ENCODE measurements at places on chromosomes 16 and 17.

DNA sequence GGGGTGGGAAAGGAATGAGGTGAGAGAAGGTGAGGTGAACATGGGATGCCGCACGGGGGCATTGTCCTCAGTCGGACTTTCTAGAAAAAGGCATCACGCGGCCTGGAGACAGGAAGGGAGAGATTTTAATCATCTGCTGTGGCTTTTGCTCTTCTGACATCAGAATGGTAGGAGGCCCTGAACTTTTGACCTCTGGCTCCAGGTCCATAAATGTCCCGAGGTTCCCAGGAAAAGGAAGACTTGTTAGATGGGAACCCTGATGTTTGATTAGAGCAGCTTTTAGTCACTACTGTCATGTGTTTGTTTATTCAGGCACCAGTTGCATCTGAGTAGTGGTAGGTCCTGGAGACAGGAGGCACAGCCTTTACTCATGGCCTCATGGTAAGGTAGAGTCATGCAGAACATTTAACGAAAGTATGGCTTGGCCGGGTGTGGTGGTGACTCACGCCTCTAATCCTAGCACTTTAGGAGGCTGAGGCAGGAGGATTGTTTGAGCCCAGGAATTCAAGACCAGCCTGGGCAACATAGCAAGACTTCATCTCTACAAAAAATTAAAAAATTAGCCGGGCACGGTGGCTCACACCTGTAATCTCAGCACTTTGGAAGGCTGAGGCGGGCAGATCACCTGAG is 203.1 kb downstream of the MSI2 start:
- DNase-seq, result no peak

GRCh38 chr16:84485255-84486010 is 19.0 kb downstream of the MEAK7 start:
- no peak for DNase-seq

DNA sequence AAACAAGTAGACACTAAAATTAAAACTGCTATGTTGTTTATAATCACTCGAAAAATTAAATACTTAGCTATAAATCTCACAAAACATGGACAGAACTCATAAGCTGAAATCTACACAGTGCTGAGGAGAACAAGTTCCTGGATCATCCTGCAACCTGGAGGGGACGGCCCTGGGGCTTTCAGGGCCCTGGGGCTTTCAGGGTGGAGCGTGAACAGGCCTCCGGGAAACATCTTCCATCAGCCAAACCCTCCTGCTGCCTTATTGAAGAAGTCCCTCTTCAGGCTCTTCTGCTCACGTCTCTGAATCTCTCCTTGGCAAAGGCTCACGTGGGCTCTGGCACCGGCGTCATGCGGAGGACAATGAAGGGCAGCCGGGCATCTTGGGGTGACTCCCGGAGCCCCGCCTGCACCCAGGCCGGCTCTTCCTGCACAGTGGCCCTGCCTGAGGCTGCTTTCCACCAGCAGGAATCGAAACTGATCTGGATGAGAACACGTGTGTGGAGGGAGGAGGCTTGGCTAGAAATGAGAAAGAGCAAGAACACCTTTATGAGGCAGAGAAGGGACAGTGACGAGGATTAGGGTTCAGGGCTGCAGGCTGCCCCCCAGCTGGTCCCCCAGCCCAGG is 127.3 kb downstream of the CDRT15L2 start:
- no peak for DNase-seq

GRCh38 chr17:48546924-48547807 is 2.3 kb upstream of the HOXB2 start:
- DNase-seq, result peak; percentile 48

- no peak for DNase-seq
These were observed 19.7 kb upstream of the SLC4A1 start for GRCh38 chr17:44287651-44288050.

DNA sequence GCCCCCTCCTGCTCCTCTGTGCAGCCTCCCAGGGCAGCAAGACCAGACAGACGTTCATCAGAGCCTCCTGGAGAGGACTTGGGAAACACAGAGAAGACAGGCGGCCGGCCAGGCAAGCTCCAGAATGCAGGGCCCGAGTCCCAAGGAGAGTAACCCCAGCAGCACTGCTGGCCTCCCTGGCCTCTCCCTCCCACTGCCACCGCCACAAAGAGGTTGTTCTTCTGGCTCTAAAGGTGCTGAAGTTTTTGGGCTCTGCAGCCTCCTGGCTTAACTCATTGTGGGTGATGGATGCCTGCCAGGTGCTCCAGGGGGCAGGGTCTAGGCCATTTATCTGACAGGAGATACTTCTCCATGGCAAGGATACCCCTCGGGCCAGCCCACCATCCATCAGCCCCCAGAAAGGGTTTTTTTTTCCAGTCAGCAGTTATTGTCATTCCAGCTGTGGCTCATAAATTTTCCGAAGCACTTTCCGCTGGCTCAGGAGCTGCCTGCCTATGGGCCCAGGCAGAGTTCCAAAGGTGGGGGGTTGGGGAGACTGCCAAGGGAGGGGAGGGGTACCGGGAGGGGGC is 32.0 kb upstream of the MRPS23 start:
- no peak for DNase-seq

GRCh38 chr16:58501242-58502131 is 1.5 kb downstream of the NDRG4 start:
- DNase-seq, result peak; percentile 47

DNA sequence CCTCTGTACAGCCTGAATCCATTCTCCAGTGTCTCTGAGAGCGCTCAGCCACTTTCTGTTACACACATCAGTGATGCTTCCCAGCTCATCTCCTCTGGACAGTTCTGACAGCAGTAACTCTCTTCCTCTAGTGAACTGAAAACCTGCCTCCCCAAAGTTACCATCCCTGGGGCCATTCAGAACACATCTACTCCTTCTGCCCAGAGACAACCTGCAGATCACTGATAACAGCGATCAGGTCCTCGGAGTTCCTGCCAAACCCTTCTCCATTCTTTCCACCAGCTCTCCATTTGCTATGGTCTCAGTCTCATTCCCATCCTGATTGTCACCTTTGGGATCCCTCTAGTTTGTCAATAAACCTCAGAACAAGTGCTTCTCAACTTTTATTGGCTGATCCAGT is 7.3 kb downstream of the ZZEF1 start:
- DNase-seq, result no peak

GRCh38 chr17:81100668-81101067 is 64.6 kb upstream of the PVALEF start:
- DNase-seq, result no peak

DNA sequence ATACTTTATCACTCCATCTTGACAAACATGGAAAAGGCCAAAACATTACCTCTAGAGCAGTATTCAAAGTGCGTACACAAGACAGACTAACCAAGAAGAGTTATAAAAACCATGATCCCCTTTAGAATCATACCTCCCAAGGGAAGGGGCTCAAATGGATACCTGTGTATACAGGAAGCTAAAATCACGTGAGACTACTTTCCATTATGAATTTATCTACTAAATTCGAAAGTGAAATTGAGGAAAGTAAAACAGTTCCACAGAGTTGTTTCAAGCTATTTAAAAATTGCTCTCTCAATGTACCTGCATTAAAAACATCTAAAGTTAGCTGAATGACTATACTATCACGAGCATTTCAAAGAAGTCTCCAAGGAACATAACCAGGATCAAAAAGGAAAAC is 32.7 kb downstream of the AP1G1 start:
- DNase-seq, result no peak

DNA sequence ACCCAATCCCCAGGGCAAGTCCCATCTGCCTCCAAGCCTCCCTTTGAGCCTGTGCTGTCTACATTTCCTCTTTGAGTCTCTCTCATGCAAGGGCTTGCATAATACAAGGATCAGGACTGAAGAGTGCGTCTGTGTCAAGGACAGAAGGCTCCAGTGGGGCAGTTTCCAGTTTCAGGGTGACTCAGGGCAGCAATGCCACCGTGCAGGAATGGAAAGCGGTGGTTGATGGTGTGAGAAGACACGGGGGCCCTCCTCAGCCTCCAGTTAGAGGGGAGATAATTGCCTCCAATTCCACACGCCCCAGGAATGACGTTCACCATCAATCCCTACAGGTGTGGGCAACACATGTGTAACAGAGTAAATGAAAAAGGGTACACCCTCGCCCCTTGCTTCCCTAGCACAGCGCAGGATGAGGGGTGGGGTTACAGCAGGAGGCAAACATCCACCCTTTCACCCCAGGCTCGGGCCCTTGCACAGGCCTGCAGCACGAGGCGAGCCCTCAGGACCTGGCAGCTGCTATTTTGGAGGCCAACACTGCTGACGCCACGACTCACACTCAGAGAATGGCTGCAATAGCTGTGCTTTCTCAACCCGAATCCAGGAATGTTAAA is 24.8 kb upstream of the SLC25A19 start:
- DNase-seq, result no peak

- peak; percentile 14 for DNase-seq
These were observed 132.9 kb downstream of the USP31 start for GRCh38 chr16:23016368-23016767.

DNA sequence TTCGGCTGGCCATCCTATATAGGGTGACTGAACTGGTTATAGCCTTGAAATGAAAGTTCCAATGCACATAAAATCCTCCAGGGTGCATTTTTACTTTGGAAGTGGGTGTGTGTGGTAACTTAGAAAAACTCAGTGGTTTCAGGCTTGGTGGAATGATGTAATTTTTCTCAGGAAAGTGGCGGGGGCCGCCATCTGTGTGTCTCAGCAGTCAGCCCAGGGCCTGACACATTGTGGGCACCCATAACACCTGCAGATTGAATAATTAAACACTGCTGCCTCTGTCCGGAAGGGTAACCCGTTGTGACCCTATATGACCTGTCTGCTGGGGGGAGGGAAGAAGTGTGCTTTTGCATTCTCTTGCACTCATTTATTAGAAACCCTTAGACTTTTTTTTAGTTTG is 2.2 kb upstream of the PDP2 start:
- DNase-seq, result no peak

DNA sequence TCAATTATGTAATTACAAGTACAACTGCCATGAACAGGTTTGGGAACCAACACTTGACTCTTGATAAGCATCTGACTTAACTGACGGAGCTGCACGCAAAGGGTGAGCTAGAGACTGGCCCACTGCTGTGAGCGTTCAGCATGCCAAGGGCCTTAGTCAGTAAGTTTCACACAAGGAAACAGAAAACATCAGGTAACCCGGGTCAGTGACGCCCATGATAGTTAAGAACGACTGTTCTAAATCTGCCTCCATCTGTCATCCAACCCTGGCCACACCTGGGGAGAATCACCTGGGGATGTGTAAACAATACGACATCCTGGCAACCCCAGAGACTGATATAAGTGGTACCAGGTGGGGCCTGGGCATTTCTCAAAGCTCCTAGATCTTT is 12.3 kb downstream of the SMIM5 start:
- peak; percentile 79 for DNase-seq

GRCh38 chr16:89863741-89864526 is 9.5 kb upstream of the TCF25 start:
- no peak for DNase-seq

GRCh38 chr17:75922963-75923874 is 17.6 kb downstream of the FBF1 start:
- DNase-seq, result no peak

GRCh38 chr16:16833165-16833564 is 454.2 kb downstream of the NPIPA7 start:
- no peak for DNase-seq

DNA sequence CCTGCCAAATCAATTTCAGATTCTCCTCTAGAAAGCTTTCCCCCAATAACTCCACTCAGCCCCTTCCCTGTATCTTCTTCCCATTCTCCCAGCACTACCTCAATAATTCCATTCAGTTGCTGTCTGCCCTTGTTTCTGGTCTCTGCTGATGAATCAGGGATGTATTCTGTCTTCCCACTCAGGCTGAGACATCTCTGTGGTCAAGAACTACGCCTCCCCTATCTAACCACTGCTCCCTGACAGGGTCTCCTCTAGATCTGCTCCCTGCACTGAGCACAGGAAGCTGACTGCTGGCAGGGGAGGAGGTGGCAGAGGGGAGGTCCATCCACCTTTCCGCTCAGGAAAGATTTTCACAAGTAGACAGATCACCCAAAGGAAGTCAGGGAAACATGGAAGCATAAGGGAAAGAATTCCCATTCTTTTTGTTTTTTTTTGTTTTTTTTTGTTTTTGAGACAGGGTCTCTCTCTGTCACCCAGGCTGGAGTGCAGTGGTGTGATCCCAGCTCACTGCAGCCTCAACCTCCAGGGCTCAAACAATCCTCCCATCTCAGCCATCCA is 16.9 kb upstream of the SP2 start:
- no peak for DNase-seq

DNA sequence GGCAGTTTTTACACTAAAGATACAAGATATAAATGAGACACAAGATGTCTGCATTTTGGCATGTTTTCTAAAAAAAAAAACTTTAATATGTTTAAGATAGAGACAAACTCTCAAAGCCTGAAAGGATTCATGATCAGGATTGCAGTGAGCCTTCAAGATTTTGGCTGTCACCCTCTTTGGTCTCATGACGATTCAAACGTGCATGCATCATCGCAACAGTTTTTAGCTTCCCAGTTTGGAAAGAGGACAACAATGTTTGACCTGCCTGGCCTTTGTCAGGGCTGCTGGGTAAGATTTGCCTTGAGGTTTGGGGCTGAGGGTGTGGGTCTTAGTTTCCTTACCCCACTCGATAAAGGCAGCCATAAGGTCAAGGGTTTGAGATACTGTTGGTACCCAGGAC is 134.1 kb downstream of the RGS9 start:
- DNase-seq, result no peak

DNA sequence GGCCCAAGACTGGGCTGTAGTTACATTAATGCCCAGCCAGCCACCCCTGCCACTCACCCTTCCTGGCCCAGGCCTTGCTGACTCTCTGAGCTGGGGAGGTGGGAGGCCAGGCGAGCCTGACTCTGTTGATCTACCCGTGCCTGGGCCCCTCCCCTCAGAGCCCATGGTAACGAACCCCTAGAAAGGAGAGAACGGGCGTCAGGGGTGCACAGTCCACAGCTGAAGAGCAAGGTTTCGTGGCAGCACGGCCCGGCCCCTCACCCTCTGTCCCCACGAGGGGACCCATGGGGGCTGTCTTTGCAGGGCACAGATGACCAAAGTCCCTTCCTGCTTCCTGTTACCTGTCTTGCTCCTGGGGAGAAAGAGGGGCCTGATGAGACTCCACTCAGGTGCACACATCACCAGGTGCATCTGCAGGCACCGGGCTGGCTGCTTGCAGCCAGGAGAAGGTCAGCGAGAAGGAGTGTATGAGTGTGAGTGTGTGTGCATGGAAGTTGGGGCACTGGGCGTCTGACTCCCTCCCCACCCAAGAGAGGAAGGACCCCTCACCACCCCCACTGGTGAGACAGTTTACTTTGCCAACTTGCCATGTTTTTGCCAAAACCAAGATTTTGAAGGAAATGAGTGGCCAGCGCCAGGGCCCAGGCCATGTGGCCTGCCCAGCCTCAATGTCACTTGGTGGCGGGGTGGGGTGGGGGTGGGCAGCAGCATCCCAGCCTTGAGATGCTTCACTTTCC is 359.1 kb downstream of the SEC14L1 start:
- no peak for DNase-seq

DNA sequence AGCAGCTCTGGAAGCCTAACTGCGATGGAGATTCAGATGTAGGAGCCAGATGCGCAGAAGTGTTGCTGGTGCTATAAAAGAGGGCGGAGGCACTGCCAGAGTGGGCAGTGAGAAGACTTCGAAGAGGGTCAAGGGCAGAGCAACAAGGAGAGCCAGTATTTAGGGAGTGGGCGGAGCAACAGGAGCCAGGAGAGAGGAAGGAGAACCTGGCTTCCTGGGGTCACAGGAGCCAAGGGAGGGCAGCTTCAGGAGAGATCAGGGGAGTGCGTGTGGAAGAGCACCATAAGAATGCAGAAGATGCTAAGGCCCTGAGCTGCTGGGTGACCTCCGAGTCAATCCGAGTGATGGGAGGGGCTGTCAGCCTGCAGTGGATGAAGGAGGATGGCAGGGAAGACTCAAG is 14.4 kb upstream of the MRPS23 start:
- no peak for DNase-seq
